Aorta (tissue), 5 donors: ENCODE measurements at places on chromosomes 13 and 19. TPM values are rescaled to one million over a fixed set of nuclear protein-coding genes. Genes with fewer than 3 reads are reported as not detected.

GRCh38 chr13:110812121-110812868 is 98.8 kb downstream of the ING1 start:
- no peaks in the 10 kb centered on the region for H3K36me3 ChIP-seq
- no peak overlapping the region for H3K4me3 ChIP-seq
- no peak overlapping the region for H3K27ac ChIP-seq
- no peaks in the 10 kb centered on the region for H3K27me3 ChIP-seq
- DNase-seq = no peak
- H3K4me1 ChIP-seq = no peaks in the 10 kb centered on the region

- no peaks in the 10 kb centered on the region for H3K27me3 ChIP-seq
- H3K4me3 ChIP-seq = no peak overlapping the region
- H3K4me1 ChIP-seq = no peaks in the 10 kb centered on the region
- H3K27ac ChIP-seq = no peak overlapping the region
- no peak for DNase-seq
Measured at GRCh38 chr13:36706755-36707154, 32.9 kb downstream of the SERTM1 start.

GRCh38 chr13:89465366-89465765 is 1794.2 kb downstream of the SLITRK5 start:
- H3K4me1 ChIP-seq = no peaks in the 10 kb centered on the region
- no peak for DNase-seq
- no peak overlapping the region for H3K4me3 ChIP-seq
- H3K27me3 ChIP-seq = no peaks in the 10 kb centered on the region
- H3K27ac ChIP-seq = no peak overlapping the region

DNA sequence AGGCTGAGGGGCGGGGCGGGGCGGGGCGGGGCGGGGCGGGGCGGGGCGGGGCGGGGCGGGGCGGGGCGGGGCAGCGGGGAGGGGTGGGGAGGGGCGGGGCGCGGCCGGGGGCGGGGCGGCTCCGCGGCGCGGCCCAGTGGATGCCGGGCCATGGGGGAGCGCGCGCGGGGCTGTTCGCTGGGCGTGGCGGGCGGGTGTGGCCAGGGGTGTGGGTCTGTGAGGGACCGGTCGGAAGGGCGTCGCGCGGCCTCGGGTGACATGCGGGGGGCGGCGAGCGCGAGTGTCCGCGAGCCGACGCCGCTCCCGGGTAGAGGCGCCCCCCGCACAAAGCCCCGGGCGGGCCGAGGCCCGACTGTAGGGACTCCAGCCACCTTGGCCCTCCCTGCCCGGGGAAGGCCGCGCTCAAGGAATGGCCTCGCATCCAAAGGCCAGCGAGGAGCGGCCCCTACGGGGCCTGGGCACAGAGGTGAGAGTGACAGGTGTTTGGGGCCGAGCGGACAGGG is at the start of gene ZFP28:
Gene ZFP28 (plus strand): TSS at position 188 of the 503 bp plus-strand sequence. CDS start 71 bp downstream, at position 259.
- peaks cover 17% of the 10 kb centered on the region for H3K36me3 ChIP-seq
- DNase-seq = peak; percentile 85
- no peaks in the 10 kb centered on the region for H3K27me3 ChIP-seq
- H3K4me1 ChIP-seq = no peaks in the 10 kb centered on the region
- H3K4me3 ChIP-seq = peak within 1 kb of the TSS; percentile 52

DNA sequence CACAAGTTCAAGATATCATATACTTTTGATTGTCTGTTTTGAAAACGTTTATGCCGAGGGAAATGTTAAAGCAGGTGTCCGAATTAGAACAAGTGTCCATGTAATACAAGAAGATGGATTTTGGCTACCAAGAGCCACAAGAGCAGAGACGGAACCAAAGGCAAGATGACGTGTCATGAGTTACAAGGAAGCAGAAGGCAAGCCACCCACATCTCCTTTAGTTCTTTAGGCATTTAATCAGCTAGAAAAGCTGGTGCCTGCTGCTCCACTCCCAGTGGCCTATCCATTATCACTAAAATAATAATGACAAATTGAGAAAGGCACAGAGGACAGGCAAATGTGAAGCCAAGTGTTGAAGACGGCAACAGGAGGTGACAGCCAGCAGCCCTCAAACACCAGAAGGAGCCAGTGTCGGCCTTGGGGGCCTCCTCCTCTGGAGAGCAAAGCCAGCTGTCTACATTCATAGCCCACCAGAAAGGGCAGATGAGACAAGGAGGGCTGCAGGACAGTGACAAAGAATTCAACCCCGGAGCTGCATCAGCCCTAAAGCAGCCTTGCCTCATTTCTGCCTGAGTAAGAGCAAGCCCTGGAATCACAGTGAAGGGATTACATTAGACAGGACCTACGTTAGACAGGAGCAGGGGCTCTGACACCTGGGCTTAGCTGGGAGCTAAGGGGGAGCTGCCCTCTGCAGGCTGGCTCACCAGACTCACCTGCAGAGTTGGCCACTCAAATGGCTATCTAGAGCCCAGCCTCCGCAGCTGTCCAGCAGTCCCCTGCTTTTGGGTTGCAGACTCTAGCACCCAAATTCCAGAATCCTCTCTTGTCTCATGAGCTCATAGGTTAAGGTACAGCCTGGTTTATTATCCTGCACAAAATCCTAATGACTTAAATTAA is 569.9 kb downstream of the UQCRFS1 start:
- no peaks in the 10 kb centered on the region for H3K36me3 ChIP-seq
- H3K4me3 ChIP-seq = no peak overlapping the region
- H3K27ac ChIP-seq = no peak overlapping the region
- no peaks in the 10 kb centered on the region for H3K4me1 ChIP-seq

- H3K36me3 ChIP-seq = no peaks in the 10 kb centered on the region
- H3K4me3 ChIP-seq = no peak overlapping the region
- no peak overlapping the region for H3K27ac ChIP-seq
- no peaks in the 10 kb centered on the region for H3K4me1 ChIP-seq
- H3K27me3 ChIP-seq = no peaks in the 10 kb centered on the region
- no peak for DNase-seq
Measured at GRCh38 chr19:49892716-49893115, 4.0 kb downstream of the IL4I1 start.

DNA sequence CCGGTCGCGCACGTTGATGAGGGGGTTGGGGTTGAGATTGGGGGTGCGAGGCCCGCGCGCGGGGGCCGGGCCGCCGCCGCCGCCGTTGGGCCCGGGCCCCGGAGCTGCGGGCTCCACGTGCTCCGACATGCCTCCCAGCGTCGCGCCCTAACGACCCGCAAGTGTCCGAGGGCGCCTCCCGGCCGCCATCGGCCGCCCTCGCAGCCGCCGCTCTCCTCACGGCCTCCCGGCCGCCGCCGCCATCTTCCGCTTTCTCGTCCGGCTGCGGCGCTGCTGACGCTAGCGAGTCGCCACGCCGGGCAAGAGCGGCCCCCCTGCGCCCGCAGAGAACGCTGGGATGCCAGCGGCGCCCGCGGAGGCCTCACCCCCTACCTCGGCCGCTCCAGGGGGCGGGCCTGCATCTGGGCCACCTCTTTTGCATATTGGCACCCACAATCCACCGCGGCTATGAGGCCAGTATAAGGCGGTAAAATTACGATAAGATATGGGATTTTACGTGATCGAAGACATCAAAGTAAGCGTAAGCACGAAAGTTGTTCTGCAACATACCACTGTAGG is at the start of gene TMEM259:
Gene TMEM259 (minus strand): TSS at position 256 of the 558 bp plus-strand sequence. CDS start 127 bp downstream, at position 129.
- H3K27me3 ChIP-seq = no peaks in the 10 kb centered on the region
- no peaks in the 10 kb centered on the region for H3K36me3 ChIP-seq
- H3K4me3 ChIP-seq = peak within 1 kb of the TSS; percentile 78
- H3K4me1 ChIP-seq = no peaks in the 10 kb centered on the region

FCGBP gene
- total RNA-seq = 71.2 TPM

RFXANK gene
- total RNA-seq = 44.0 TPM

DNA sequence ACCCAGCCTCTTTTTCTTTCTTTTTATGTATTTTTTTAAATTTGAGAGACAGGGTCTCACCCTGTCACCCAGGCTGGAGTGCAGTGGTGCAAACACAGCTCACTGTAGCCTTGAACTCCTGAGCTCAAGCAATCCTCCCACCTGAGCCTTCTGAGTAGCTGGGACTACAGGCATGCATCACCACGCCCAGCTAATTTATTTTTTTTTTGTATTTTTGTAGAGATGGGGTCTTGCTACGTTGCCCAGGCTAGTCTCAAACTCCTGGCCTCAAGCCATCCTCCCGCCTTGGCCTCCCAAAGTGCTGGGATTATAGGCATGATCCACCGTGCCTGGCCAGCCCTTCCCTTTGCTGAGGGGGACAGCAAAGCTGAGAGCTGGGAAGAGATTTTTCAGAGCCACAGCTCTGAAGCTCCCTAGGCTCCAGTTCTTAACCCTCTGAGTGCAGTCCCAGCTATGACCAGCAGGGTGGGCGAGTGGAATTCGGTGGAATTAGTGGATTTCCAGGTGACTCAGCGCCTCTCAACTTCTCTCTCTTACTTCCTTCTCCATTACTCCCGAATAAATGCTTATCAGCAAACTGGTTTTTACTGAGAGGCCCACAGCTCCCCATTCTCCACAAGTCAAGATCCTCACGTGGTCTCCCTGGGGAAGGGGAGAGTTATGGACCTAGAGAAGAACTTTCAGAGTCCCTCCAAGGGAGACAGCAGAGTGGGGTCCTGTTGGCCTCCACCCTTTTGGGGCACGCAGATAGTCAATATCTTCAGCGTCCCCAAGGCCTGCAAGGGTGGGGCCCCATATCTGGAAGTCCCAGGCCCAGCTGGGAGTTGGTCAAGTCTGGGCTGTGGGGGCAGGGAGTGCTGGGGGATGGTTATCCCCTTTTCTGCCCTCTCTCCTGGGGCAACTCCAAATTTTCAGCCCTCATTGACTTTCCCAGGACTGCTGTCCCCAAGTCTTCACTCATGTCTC is 1.2 kb downstream of the BLVRB start:
- H3K27ac ChIP-seq = peak overlapping the region; percentile 52
- no peaks in the 10 kb centered on the region for H3K27me3 ChIP-seq
- H3K4me3 ChIP-seq = peak overlapping the region; percentile 57

FTL gene
- 3,823 TPM for total RNA-seq

C13orf42 gene
- not detected for total RNA-seq

DNA sequence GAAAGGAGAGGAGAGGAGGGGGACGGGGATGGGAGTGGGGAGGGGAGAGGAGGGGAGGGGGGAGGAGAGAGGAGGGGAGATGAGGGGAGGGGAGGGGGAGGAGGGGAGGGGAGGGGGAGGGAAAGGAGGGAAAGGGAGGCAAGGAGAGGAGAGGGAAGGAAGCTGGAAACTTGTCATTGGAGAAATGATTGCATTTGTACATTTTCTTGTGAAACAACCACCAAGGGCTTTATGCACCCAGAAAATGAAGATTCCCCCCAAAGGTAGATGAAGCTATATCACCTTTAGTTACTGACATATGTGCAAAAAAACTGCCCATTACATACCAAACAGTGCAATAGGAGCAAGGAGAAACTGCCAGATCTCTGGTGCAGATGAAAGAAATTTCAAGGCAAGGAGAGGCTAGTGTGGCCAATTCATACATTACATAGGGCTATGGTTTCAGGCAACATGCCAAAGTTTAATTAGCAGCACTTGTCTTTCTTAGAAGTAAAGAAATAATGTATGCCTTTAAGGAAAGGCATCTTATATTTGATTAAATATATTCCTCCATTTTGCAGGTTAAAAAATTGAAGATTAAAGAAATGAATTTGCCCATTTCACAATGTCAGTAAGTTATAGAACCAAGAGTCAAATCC is 49.5 kb upstream of the STK24 start:
- H3K27me3 ChIP-seq = no peaks in the 10 kb centered on the region
- H3K4me3 ChIP-seq = no peak overlapping the region
- no peaks in the 10 kb centered on the region for H3K36me3 ChIP-seq
- H3K4me1 ChIP-seq = no peaks in the 10 kb centered on the region
- DNase-seq = no peak

- no peaks in the 10 kb centered on the region for H3K27me3 ChIP-seq
- H3K4me3 ChIP-seq = no peak overlapping the region
- DNase-seq = no peak
- no peak overlapping the region for H3K27ac ChIP-seq
Measured at GRCh38 chr13:95137096-95137495, 164.2 kb downstream of the ABCC4 start.

FAM216B gene
- total RNA-seq = not detected

DNA sequence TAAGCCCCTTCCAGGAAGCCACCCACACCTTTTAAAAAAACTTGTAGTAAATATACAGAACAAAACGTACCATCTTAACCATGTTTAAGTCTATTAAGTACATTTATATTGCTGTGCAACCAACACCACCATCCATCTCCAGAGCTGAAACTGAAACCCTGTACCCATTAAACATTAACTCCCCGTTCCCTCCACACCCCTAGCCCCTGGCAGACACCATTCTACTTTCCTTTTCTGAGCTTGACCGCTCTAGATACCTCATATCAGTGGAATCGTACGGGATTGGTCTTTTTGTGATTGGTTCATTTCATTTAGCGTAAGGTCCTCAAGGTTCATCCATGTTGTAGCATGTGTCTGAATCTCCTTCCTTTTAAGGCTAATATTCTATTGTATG is 13.0 kb upstream of the SPATA13 start:
- H3K27me3 ChIP-seq = no peaks in the 10 kb centered on the region
- no peak overlapping the region for H3K4me3 ChIP-seq
- no peak overlapping the region for H3K27ac ChIP-seq
- no peaks in the 10 kb centered on the region for H3K4me1 ChIP-seq
- no peak for DNase-seq

PRSS57 gene
- total RNA-seq = not detected

IGFL3 gene
- total RNA-seq = not detected

NTN5 gene
- total RNA-seq = 0.52 TPM

SLC1A6 gene
- not detected for total RNA-seq

CYP2A6 gene
- not detected for total RNA-seq

COL5A3 gene
- 13.3 TPM for total RNA-seq

GRCh38 chr19:19305066-19305465 is 15.2 kb downstream of the SUGP1 start:
- no peaks in the 10 kb centered on the region for H3K4me1 ChIP-seq
- H3K27ac ChIP-seq = no peak overlapping the region
- H3K4me3 ChIP-seq = no peak overlapping the region
- no peaks in the 10 kb centered on the region for H3K27me3 ChIP-seq
- peaks cover 12% of the 10 kb centered on the region for H3K36me3 ChIP-seq
- DNase-seq = no peak

SETDB2 gene
- total RNA-seq = 13.3 TPM

- DNase-seq = peak; percentile 80
- H3K4me3 ChIP-seq = no peak overlapping the region
- H3K36me3 ChIP-seq = no peaks in the 10 kb centered on the region
- H3K27me3 ChIP-seq = no peaks in the 10 kb centered on the region
Measured at GRCh38 chr19:42140125-42140754, 8.0 kb upstream of the POU2F2 start.

DNA sequence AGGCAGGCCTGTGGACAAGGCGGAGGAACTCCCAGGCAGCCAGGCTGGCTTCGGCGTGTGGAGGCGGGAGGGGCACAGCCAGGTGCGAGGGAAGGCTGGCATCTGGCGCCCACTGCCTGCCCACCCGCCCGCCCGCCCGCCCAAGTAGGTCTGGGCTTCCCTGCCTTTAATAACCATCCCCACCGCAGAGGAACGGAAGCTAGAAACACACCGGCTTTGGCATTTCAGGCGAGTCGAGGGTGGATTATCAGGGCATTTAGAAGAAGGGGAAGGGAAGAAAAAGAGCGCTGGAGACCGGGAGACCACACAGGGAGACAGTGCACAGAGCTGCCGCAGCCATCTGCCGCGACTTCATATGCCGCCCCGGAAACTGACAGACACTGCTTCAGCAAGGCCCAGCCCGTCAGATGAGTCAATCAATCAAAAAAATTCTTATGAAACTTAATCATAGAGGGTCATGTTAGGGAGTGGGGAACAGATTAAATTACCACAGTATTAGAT is 199.7 kb downstream of the TSHZ3 start:
- H3K36me3 ChIP-seq = no peaks in the 10 kb centered on the region
- no peaks in the 10 kb centered on the region for H3K4me1 ChIP-seq
- H3K4me3 ChIP-seq = no peak overlapping the region
- no peak overlapping the region for H3K27ac ChIP-seq

CALR gene
- 778 TPM for total RNA-seq

LATS2 gene
- 64.6 TPM for total RNA-seq
